ENCODE measurements at places on chromosomes 7 and 10. TPM values are rescaled to one million over a fixed set of nuclear protein-coding genes. Genes with fewer than 3 reads are reported as not detected.

The GBX1 gene
- not detected for total RNA-seq

The GRID2IP gene
- total RNA-seq: not detected

DNA sequence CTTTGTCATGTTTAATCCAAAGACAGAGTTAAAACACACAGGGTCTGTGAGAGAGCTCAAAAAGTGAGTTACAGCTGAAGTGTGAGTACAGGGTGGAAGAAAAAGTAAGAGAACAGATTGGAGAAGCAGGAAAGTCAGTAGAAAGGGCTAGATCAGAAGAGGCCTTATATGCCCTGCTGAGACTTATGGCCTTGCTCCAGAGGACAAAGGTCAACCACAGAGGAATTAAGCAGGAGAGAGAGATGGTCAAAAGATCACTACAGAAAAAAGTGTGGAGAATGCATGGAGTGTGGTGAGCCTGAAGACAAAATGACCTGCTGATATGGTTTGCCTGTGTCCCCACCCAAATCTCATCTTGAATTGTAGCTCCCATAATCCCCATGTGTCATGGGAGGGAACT is 213.8 kb downstream of the NEBL start:
- no peaks in the 10 kb centered on the region for H3K4me1 ChIP-seq
- no peak overlapping the region for H3K4me3 ChIP-seq
- H3K36me3 ChIP-seq: no peaks in the 10 kb centered on the region
- no peak overlapping the region for H3K27ac ChIP-seq

DNA sequence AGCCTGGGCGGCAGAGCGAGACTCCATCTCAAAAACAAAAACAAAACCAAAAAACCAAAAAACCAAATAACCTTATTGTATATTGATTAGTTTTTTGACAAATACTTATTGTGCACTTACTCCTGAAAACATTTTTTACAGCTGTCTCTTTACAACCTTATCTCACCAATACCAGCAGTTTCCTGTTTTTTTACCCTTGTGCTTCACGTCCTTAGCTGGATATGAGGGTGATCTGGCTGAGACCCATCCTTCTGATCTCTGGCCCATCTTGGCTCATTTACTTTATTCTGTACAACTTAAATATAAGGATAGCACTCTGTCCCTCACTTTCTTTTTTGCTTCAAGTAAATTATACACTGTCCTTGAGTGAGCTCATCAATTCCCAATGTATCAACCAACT is 104.6 kb upstream of the DNAJB12 start:
- peaks cover 3% of the 10 kb centered on the region for H3K36me3 ChIP-seq
- no peak overlapping the region for H3K27ac ChIP-seq
- H3K4me1 ChIP-seq: peaks cover 5% of the 10 kb centered on the region
- no peak overlapping the region for H3K4me3 ChIP-seq
- no peaks in the 10 kb centered on the region for H3K27me3 ChIP-seq

- H3K4me1 ChIP-seq: no peaks in the 10 kb centered on the region
- no peak for DNase-seq
- no peak overlapping the region for H3K4me3 ChIP-seq
- H3K36me3 ChIP-seq: no peaks in the 10 kb centered on the region
Observed at GRCh38 chr10:75926763-75927162, 495.3 kb downstream of the LRMDA start.

DNA sequence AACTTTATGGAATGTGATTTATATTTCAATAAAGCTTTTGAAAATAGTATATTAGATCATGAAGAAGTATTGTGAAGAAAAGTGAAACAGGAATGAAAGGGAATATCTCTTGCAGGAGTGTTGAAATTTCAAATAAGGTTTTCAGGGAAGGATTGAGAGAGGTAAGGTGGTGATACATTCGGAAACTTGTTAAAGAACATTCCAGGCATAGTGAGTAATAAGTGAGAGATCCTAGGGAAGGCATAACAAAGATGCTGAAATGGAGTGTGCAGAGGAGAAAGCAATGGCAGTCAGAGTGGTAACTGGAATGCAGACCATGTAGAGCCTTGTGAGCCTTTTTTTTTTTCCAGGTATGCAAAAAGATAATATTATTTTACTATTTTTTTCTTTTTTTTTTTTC is 4.1 kb downstream of the OR9A4 start:
- H3K36me3 ChIP-seq: no peaks in the 10 kb centered on the region
- no peak overlapping the region for H3K4me3 ChIP-seq
- H3K4me1 ChIP-seq: no peaks in the 10 kb centered on the region

DNA sequence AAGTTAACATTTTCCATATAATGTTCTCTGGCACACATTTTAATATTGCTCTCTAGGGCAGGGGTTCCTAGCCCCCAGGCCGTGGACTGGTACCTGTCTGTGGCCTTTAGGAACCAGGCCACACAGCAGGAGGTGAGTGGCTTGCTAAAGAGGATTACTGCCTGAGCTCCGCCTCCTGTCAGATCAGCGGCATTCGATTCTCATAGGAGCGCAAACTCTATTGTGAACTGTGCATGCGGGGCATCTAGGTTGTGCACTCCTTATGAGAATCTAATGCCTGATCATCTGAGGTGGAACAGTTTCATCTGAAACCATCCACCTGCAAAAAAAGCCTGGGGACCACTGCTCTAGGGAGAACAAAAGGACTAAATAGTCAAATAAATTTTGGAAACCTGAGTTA is 65.7 kb downstream of the EXOC6 start:
- no peak for DNase-seq
- H3K36me3 ChIP-seq: peaks cover 12% of the 10 kb centered on the region
- no peak overlapping the region for H3K4me3 ChIP-seq
- H3K4me1 ChIP-seq: peaks cover 13% of the 10 kb centered on the region
- H3K27me3 ChIP-seq: no peaks in the 10 kb centered on the region

DNA sequence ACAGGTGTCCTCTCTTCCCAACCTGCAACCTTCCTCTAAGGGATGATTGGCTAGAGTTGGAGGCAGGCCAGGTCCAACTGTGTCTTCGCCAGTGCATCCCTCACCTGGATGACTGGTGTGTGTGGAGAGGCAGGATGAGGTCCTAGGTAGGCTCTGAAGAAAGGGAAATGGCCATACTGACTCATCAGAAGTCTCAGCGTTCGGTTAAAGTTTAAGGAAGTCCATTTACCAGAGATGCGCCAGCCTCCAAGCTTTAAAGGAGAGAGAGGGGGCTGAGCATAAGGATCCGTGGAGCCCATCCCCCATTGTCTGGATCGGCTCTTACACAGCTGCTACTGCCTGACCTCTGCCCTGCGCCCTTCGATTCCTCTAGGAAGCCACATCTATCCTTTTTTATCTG is 4.4 kb downstream of the KEL start:
- no peak overlapping the region for H3K27ac ChIP-seq
- H3K4me3 ChIP-seq: no peak overlapping the region
- DNase-seq: no peak
- H3K27me3 ChIP-seq: no peaks in the 10 kb centered on the region
- peaks cover 73% of the 10 kb centered on the region for H3K36me3 ChIP-seq

DNA sequence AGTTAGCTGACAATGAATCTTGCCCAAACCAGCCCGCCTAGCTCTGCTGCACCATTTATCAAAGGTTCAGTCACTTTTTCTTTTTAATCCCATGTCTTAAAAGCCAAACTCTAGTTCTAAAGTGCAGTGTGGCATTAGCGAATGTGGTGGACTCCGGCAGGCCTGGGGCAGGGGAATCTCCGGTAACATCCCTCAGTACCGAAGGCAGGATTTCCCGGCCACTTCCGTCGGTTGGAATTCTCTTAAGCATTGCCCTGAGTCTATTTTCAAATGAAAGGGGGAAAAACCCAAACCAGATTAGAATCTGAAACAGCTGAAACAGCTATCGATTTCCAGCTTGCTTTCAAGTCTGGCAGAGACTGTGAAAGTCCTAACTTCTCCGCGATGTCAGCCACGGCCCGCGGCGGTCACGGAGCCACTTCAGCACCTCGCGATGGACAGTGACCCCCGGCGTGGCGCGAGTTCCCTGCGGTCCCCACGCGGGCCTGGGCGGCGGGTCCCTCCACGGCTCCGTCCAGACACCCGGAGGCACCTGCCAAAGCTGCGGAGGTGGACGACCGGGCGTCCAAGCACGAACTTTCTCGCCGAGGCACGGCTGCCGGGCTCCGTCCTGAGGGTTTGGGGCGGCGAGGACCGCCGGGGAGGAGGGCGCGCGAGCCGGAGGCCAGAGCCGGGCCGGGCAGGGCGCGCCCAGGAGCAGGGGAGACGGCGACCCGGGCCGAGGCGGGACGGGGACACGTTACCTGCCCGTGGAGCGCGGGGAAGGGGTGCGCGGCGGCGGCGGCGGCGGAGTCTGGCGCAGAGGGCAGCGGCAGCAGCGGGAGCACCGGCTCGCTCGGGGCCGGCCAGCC is 745 bp downstream of the TCERG1L start:
- no peaks in the 10 kb centered on the region for H3K27me3 ChIP-seq
- no peak overlapping the region for H3K27ac ChIP-seq
- no peak overlapping the region for H3K4me3 ChIP-seq

GRCh38 chr10:100483876-100484666 is 21.3 kb downstream of the WNT8B start:
- no peak overlapping the region for H3K4me3 ChIP-seq
- H3K27ac ChIP-seq: no peak overlapping the region
- H3K27me3 ChIP-seq: peaks cover 8% of the 10 kb centered on the region
- H3K36me3 ChIP-seq: no peaks in the 10 kb centered on the region

- H3K27me3 ChIP-seq: no peaks in the 10 kb centered on the region
- no peaks in the 10 kb centered on the region for H3K4me1 ChIP-seq
- DNase-seq: no peak
- no peaks in the 10 kb centered on the region for H3K36me3 ChIP-seq
- no peak overlapping the region for H3K27ac ChIP-seq
Observed at GRCh38 chr10:103757531-103758293, 97.7 kb downstream of the SH3PXD2A start.

DNA sequence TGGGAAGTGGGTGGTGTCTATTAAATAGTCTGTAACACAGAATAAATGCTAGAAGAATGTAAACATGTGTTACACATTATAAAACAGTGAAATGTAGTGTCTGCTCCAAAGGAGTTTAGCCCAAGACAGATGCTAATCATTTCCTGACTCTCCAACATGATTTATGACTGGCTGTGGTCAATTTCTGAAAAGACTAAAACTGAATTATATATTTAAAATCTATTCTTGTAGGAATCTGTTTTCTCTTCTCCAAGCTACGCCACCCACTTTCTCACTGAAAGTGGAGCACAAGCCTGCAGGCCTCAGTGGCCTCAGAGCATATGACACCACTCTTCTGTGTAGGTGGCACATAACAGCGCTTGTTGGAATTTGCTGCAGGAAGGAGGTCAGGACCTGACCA is 44.4 kb downstream of the CTTNBP2 start:
- H3K4me1 ChIP-seq: no peaks in the 10 kb centered on the region
- no peak overlapping the region for H3K4me3 ChIP-seq
- H3K27ac ChIP-seq: no peak overlapping the region
- no peak for DNase-seq
- H3K27me3 ChIP-seq: no peaks in the 10 kb centered on the region
- no peaks in the 10 kb centered on the region for H3K36me3 ChIP-seq
